ENCODE measurements at places on chromosomes 5 and 9.

- DNase-seq, result no peak
These were observed 8.1 kb downstream of the CD180 start for GRCh38 chr5:67188274-67189078.

DNA sequence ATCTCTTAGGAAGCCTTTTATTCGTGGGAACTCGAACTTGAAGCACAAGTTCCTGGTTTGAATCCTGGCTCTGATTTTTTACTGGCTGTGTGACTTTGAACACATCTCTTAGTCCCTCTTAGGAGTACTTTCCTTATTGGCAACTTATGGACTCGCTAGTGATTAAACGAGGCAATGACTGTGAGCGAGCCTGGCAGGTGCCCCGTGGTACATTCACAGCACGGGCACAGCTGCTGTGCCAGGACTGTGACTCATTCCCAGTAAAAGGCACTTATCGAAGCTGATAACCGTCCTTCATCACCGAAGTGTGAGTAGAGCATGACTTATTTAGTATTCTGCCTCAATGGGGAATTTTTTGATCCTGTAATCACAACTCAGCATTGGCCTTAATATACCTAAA, 22.7 kb downstream of the CFAP90 start:
- DNase-seq, result no peak

- DNase-seq, result no peak
These were observed 375.1 kb upstream of the ST8SIA4 start for GRCh38 chr5:101278011-101278687.

GRCh38 chr5:125786021-125786420, 637.2 kb upstream of the GRAMD2B start:
- DNase-seq, result no peak

- DNase-seq, result no peak
These were observed 455.2 kb downstream of the ISL1 start for GRCh38 chr5:51838459-51838858.

DNA sequence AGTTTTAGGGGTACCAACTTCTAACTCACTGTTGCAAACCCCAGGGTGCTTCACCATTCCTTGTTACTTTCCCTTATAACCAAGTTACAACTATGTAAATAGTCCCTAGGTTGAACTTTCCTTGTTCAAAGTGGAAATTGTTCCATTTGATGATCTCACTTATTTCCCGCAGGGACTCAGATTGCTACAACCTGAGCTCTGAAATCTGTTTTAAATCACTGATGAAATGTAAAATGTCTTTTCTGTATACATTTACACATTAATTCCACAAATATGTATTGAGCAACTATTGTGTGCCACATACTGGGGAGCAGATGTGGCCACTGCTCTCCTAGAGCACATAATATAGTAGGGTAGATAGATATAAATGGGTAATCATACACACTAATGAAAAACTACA, 69.1 kb upstream of the TARS1 start:
- DNase-seq, result peak; percentile 13

- no peak for DNase-seq
These were observed 82.2 kb downstream of the TRIO start for GRCh38 chr5:14225173-14225834.

- DNase-seq, result peak; percentile 80
These were observed 399.5 kb downstream of the ENC1 start for GRCh38 chr5:74240783-74241750.

DNA sequence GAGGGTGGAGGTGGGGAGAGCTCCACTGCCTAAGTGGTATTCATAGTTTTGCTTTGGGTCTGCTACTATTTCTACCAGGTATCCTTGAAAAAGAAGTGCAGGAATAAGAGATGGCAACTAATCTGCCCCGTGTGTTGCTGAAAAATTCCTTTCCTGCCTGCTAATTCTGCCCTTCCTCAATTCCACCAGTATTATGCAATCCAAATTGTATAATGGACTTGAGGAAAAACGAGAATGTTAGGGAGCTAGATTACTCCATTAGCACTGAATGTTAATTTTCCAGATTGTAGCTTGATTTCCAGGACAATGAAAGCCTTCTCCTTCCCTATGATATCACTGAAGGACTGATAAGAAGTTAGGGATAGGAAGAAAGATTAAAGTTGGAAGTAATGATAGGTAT, 16.9 kb downstream of the ADAM19 start:
- no peak for DNase-seq

GRCh38 chr9:99011161-99011709, 67.5 kb downstream of the COL15A1 start:
- DNase-seq, result peak; percentile 31

DNA sequence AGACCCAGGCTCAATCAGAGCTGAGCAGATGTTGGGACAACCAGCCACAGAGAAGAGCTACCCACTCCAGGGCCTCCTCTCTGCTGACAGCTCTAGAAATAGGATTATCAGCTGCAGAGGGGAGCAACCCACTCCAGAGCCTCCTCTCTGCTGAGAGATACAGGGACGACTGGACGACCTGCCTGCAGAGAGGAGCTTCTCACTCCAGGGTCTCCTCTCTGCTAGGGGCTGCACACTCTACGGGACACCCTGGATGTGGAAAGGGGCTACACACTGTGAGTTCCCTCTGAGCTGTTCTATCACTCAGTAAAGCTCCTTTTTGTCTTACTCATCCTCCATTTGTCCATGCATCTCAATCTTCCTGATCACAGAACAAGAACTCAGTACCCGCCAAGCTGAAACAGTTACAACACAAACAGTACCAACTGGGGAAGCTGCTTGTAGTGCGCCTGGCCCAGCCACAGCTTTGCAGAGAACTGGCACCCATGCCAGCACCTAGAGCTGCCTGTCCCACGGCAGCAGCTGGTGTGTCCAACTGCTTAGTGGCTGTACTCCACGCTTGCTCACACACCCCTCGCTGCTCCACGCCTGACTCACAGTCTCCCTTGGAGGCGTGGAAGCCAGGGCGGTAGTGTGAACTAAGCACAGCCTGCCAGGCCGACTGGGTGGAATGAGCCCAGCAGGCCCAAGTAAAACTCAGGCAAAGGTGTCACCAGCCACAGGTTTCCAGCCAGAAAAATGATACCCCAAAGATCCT, 56.8 kb downstream of the PRELID2 start:
- DNase-seq, result no peak

DNA sequence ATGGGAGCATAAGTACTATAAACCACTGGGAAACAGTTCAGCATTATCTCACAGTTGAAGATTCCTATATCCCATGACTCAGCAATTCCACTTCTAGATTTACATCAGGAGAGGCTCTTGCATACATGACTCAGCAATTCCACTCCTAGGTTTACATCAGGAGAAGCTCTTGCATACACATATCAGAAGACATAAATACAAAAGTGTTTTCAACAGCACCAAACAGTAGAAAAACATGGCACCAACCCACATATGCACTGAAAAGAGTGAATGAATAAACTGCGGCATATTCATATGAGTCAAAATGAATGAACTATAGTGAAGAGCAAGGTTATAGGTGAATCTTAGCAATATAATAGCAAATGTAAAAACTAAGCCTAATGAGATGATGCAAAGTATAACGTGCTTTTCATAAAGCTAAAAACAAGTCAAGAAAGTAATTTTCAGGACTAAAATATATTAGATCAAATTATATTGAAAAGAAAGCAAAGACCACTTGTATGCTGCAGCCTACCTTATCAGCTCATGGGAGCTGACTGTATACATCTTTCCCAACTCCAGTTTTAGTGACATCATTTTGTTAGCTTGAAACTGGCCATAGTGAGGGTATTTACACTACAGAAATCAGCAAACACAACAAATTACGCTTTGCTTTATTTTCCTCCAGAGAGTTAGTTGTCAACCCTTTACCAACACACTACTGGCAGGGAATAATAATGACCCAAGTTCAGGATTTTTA, 95.8 kb downstream of the ANKRD18B start:
- DNase-seq, result peak; percentile 89

DNA sequence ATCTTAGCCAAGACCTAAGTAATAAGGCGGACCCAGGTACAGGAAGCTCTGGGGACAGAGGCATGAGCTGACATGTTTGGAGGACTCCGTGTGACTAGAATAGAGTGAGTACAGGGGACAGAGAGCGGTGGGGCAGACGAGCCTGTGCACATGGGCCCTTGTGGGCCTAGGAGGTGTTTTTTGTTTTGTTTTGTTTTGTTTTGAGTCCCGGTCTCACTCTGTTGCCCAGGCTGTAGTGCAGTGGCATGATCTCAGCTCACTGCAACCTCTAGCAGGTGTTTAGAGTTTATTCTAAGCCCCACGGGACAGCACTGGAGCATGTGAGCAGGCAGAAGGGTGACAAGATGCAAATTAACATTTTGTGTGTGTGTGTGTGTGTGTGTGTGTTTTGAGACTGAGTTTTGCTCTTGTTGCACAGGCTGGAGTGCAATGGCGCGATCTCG, 3.1 kb upstream of the EEIG1 start:
- DNase-seq, result no peak

- DNase-seq, result no peak
These were observed 26.4 kb upstream of the UGT3A1 start for GRCh38 chr5:36017622-36018021.

DNA sequence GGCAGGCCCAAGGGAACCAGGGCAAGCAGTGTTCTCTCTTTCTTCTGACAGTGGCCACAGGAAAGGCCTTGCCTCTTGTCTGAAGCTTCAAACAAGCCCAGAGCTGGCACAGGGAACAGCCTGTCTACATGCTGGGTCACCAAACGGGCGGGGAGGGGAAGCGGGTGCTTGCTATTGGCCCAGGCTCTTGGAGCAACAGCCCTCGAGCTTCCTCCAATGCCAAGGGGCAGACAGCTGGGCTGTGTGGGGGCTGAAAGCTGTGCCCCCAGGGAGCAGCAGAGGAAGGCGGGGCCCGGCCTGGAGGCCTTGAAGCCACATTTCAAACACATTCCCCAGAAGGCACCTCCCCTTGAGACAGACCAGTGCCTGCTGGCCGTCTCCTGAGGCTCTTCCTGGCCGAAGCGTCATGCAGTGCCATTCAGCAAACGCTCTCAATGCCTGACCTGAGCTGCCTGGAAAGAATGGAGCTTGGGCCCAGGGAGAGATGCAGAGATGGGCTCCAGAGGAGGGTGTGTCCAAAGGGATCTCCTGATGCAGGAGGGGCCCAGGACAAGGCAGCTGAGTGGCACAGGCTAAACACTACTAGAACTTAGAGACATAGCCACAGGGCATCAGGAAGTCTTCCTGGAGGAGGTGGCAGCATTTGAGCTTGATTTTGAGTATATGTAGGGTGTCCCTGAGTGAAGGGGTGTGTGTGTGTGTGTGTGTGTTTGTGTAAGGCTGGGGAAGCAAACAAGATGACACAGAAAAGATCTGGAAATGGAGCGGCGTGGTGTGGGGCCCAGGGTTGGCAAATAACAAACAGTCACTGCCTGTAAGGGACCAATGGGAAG, 2.5 kb downstream of the FIBCD1 start:
- DNase-seq, result peak; percentile 24

- DNase-seq, result no peak
These were observed 416.8 kb downstream of the TMEM38B start for GRCh38 chr9:106111039-106111730.

DNA sequence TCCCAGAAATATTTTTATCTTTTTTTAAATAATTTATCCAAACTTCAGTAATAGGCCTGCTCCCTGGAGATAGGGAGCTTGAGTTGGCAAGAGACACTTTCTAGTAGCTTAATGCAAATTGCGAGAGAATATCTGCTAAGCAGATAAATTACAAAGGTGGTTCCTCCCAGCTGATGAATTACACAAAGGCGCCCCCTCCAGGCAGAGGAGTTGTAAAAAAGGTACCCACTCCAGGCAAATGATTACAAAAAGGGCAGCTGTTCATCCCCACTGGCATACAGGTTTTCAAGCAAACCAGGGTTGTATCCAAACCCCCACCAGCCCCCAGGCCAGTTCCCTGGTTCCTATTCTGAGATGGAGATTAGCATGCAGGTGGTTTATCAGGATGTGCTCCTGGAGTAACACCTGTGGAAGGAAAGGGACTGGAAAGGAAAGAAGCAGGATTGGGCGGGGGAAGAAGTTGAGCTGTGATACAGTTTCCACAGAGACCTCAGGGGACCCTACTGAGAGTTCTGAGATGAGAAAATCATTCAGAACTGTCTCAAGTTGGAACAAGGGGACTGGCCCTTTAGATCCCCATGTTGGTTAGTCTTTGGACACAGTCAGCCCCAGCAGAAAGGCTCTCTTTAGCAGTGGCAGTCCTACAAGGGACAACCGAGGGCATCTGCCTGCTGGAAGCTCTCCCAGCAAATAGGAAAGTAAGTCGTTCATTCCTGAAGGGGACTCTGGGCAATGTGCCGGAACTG, 25.5 kb downstream of the ESM1 start:
- DNase-seq, result no peak

GRCh38 chr9:109755040-109755439, 25.0 kb upstream of the PALM2AKAP2 start:
- DNase-seq, result no peak

- no peak for DNase-seq
These were observed 288.7 kb downstream of the ZSWIM6 start for GRCh38 chr5:61620699-61621182.

DNA sequence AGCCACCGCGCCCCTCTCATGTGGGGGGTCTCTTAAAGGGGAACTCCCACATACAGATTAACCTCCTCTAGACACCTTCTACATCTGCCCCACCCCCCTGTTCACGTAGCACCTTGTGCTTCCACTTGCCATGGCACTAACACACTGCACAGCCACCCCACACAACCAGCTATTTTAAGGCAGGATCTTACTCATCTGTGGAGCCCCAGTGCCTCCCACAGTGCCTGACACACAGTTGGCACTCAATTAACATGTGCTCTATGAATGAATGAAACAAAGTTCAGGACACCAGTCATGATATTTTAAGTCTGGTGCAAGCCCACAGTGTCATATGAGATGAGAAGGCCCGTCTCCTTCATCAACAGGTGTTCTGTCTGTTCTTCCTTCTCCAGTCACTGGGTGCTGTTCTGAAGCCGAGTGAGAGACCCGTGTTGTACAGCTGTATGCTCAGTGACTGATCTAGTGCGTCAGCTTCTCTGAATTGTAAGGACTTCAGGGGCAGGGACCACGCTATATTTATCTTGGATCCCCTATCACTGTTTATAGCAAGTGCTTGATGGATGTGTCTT, 149.1 kb downstream of the TLE1 start:
- no peak for DNase-seq

DNA sequence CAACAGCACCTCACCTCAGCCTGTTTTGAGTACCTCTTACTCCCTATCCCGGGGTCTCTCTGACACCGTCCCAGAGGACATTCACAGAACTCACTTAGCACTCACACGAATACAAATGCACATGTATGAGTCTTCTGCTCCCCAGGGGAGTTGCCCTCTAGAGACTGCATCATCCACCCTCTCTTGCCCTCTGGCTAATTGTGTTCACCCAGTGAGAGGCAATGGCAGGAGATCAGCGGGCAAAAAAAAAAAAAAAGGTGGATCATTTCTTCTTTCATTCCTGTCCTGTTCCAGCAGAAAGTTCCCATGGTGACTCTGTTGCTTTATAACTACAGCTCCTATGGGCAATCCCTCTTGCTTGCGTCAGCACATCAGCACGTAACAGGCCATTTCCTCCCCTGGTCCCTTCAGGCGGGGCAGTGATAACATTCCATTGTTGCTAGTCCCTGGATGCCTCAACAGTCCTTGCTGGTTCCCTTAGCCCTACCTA, 23.5 kb upstream of the SNX2 start:
- DNase-seq, result peak; percentile 13

DNA sequence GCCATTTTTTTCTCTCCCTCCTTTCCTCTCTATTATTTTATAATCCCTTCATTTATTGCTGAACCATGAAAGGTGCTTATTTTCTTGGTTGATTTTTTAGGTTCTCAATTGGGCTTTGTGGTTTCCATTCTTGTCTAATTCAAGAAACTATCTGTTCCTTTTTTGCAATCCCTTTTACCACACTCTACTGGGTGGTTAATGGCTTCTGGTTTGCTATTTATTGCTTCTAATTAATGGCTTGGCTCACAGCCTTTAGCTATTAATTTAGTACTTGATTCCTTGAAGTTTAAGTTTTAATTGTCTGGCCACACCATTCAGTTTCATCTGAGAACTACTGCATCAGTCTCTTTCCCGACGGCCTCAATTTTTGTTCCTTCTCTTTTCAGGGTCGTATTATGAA, 5.6 kb downstream of the FRRS1L start:
- no peak for DNase-seq
